ENCODE measurements at places on chromosomes 6 and 20.

- DNase-seq = no peak
Observed at GRCh38 chr6:105136431-105137350, 43.1 kb downstream of the POPDC3 start.

GRCh38 chr6:130720076-130720715 is 107.0 kb upstream of the SMLR1 start:
- no peak for DNase-seq

- DNase-seq = no peak
Observed at GRCh38 chr20:34175079-34175478, 63.0 kb upstream of the EIF2S2 start.

DNA sequence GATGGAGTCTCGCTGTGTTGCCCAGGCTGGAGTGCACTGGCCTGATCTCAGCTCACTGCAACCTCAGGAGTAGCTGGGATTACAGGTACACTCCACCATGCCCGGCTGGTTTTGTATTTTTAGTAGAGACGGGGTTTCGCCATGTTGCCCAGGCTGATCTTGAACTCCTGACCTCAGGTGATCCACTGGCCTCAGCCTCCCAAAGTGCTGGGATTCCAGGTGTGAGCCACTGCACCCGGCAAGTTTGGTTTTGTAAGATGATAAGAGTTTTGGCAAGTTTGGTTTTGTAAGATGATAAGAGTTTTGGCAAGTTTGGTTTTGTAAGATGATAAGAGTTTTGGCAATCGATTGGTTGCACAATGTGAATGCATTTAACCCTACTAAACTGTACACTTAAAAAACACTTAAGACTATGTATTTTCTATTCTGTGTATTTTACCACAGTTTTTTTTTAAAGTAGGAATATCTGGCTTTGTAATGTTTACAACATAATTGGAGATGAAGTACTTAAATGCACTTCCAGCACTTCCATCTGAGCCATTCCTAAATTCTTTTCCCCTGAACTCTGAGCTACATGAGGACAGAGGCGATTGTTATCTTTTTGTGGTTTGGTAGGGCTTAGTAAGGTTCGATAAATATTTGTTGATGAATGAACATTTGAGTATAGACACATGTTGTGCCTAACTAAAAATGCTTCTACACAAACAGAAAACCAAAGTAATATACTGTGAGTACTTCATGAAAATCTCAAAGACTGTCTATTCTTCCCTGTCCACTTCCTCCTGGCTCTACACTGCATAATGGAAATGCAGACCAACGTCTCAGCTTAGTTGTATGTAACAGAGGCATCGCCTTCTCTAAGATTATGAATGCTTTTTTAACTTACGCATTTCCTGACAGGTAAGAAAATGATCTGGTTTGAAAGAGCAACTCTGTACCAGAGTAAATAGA is 18.8 kb downstream of the SAMHD1 start:
- no peak for DNase-seq

DNA sequence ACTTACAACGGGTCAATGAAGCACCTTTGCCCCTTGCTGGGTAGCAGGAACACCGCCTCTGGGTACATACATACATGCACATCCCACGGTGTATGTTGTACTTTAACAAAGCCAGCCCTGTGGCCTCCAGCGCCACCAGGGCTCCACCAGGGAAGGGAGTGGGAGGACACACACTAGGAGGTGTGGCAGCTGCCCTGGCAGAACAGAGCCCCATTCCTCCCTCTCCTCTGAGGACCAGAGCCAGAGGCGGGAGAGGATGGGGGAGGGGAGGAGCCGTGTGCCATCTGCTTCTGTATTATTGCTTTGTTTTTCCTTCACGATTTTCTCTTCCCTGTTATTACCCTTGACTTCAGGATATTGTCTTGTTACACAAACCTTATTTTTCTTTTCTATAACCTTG is 105.8 kb upstream of the TRAF3IP2 start:
- no peak for DNase-seq

- no peak for DNase-seq
Observed at GRCh38 chr6:15948930-15949900, 179.7 kb upstream of the MYLIP start.

- DNase-seq = no peak
Observed at GRCh38 chr20:52665441-52665840, 306.7 kb upstream of the TSHZ2 start.

All from stimulated activated CD8-positive, alpha-beta memory T cell treated with anti-CD3 and anti-CD28 coated beads, Interleukin-4, amount 100 ng/mL, for 1 hour (primary cell).